ENCODE measurements at places on chromosomes 2 and 18.
A peak's percentile ranks its signal among the peaks of the same experiment; 100 is the strongest.

GRCh38 chr2:239212929-239213642 lies 187.7 kb downstream of the HDAC4 start:
- no peak for DNase-seq

- DNase-seq: no peak
Measured at GRCh38 chr18:42654556-42654955, 460.9 kb downstream of the RIT2 start.

GRCh38 chr2:196987649-196988364 lies 61.3 kb upstream of the PGAP1 start:
- peak; percentile 83 for DNase-seq

DNA sequence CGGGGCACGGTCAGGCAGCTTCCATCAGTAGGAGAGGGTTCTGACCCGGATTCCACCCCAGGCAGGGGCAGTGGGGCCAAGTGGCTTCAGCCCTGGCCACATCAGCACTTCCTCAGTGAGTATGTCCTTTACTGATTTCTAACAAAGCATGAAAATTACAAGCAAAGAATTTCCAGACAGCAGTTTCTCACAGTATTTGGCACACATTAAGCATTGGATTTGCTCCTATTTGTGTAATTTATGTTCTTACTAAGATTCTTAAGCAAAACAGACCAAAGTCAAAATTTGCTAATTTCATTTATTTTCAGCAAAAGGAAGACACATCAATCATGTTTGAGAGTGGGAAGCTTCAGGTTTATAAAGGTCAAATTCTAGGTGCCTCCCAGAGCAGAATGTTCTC lies 73.3 kb upstream of the NFATC1 start:
- no peak for DNase-seq

- no peak for DNase-seq
Measured at GRCh38 chr18:77144451-77145118, 12.0 kb upstream of the MBP start.

DNA sequence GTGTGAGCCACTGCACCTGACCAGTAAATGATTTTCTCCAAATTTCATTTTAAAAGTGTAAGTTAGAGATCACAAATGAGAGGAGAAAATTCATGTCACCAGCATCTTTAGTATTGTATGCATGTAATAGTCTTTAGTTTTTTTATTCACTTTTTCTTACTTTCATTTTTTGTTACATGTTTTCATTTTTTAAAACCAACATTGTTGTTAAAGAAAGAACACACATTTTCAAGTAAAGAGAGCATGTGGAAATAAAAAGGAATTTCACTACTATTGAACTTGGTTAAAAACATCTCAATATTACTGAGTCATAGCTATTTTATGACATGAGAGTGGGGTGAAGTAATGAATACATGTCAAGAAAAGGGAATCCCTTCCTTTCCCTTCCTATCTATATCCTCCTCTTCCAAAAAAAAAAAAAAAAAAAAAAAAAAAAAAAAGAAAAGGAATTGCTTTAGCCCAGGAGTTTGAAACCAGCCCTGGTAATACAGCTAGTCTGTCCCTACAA lies 29.1 kb upstream of the PMAIP1 start:
- DNase-seq: no peak

GRCh38 chr2:1973636-1974035 lies 229.3 kb upstream of the PXDN start:
- DNase-seq: no peak

DNA sequence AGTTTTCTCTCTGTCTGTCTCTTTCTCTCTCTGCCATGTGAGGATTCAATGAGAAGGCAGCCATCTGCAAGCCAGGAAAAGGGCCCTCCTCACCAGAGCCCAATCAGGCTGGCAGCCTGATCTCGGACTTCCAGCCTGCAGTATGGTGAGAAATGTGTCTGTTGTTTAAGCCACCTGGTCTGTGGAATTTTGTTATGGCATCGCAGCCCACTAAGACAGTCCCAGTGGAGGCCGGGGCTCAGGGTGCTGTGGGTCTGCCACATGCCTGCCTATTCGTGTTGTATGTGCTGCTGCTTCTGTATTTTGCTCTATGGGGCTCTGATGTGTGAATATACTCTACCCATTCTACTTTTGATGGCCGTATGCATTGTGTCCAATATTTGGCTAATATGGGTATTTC lies 139.0 kb upstream of the HS6ST1 start:
- DNase-seq: no peak

GRCh38 chr2:25606892-25607291 lies 66.5 kb downstream of the DTNB start:
- DNase-seq: no peak
